ENCODE measurements at places on chromosomes 3 and 15.

DNA sequence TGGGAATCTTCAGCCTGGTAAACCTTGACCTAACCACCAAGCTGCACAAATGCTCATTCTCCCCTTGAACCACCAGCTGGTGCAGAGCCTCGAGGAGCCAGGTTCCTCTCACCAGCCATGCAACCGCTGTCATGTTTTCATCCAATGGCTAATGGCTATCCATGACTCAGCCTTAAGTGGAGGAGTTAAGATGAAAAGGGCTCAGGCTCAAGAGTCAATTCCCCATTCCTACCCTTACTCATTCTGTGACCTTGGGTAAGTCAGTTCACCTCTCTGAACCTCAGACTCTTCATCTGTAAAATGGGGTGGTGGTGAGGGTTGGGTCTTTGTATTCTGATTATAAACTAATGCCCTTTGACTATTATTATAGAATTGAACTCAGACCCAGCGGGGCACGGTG is 515.6 kb downstream of the SHQ1 start:
- DNase-seq: no peak

DNA sequence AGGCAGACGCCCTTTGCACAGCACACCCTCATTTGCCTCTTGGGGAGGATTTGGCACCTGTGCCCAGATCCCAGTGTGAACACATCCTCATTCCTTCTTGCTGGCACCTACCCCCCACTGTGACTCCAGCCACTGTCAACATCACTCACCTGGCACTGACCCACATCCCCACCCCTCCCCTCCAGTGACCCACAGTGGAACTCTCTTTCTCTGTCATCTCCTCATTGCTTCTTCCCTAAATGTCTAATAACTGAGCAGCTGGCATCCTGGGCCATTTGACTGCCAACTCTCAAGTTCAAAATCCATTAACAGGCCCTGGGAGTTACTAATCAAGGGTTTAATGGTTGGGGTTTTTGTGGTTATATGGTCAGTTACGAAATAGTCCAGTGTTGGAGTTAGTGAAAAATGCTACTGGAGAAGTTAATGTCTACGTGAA is 14.4 kb downstream of the SNAPC5 start:
- no peak for DNase-seq

GRCh38 chr3:194450341-194450740 is 36.5 kb downstream of the ATP13A3 start:
- peak; percentile 82 for DNase-seq

DNA sequence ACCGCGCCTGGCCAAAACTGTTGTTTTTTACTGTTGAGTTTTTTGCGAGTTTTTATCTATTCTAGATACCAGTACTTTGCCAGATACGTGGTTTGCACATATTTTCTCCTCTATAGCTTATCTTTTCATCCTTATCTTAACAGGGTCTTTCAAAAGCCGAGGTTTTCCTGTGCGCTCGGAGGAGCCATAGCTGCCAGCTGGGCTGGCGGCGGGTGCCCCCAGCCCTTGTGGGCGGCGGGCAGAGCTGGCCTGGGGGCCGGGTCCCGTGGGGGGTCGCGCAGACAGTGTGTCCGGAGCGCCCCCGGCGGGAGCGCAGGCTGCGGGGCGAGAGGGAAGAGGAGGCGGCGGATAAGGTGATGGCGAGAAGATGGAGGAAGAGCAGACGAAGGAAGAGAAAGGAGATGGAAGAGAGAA is 11.1 kb upstream of the EIF4A2 start:
- DNase-seq: no peak

GRCh38 chr3:171358181-171358880 is 101.9 kb downstream of the TNIK start:
- DNase-seq: no peak

DNA sequence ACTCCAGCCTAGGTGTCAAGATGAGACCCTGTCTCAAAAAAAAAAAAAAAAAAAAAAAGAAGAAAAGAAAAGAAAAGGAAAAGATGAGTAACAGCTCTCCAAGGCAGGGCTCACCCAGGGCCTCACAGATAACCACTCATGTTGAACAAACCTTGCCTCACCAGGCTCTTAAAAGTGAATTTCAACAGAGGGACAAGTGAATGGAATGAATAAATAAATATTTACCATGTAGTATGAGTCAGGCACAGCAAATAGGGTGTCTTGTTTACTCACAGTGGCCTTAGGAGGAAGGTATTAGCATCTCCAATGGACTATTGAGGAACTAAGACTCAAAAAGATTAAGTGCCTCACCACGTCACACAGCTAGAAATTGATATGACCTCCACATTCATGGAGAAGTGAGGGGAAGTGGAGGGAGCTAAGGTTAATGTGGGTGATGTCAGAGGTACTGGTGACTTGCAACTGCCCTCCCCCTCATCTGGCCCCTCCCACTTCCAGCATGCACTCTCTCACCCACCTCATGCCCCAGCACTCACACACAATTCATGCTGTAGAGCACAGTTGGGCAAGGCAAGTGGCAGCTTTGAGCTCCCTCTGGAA is 255.5 kb downstream of the UACA start:
- DNase-seq: peak; percentile 82

DNA sequence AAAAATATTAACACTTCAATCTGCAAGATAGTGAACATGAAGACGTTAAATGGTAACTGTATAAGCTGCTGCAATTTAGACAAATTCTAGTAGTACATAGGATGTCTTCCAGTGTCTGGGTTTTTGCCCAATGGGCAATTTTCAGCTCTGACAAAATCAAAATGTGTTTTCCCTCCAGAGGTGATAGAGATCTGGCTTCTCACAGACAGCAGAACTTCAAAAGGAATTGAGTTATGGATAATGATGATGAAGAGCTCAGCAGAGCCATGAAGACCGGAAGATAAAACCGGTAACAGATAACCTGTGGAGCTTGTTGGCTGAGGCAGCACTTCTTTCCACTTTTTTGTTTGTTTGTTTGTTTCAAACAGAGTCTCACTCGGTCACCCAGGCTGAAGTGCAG is 89.4 kb upstream of the NTRK3 start:
- no peak for DNase-seq

DNA sequence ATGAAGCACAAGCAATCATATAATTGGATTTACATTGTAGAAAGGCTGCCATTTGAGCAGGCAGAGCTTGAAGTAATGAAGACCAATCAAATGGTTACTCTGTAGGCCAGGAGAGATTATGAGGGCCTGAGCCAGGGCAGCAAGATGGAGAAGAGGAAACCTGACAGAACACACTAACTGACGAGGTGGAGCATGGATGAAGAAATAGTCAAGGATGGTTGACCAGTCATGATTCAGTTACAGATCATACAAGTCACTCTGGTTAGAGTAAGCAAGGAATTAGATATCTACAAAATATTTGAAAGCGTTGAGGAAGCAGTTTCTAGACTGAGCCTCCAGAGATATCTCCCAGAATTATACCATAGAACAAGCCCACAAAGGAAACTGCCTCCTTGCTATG is 101.8 kb upstream of the THSD4 start:
- DNase-seq: no peak

GRCh38 chr15:40437752-40438687 is 2.7 kb upstream of the BAHD1 start:
- no peak for DNase-seq

GRCh38 chr3:108125153-108125543 is 34.3 kb upstream of the CD47 start:
- DNase-seq: no peak

DNA sequence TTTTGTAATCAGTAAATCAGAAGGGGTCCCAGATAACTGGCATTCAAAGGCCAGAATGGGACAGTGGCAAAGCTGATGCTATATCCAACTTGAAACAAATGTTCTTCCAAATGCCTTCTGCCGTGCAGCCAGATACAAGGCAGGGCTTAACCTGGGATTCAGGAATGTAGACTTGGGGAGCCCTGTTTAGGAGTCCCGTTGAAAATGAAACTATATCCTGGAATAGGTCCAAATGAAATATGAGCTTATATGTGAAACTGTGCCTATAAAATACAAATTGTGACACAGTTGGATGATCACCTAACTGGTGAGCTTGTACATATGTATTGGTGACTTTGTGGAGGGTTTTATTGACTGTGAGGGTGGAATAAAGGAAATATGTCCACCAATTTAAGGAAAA is 28.7 kb downstream of the FRMD4B start:
- no peak for DNase-seq

GRCh38 chr3:154304116-154304786 is 20.0 kb downstream of the DHX36 start:
- no peak for DNase-seq

DNA sequence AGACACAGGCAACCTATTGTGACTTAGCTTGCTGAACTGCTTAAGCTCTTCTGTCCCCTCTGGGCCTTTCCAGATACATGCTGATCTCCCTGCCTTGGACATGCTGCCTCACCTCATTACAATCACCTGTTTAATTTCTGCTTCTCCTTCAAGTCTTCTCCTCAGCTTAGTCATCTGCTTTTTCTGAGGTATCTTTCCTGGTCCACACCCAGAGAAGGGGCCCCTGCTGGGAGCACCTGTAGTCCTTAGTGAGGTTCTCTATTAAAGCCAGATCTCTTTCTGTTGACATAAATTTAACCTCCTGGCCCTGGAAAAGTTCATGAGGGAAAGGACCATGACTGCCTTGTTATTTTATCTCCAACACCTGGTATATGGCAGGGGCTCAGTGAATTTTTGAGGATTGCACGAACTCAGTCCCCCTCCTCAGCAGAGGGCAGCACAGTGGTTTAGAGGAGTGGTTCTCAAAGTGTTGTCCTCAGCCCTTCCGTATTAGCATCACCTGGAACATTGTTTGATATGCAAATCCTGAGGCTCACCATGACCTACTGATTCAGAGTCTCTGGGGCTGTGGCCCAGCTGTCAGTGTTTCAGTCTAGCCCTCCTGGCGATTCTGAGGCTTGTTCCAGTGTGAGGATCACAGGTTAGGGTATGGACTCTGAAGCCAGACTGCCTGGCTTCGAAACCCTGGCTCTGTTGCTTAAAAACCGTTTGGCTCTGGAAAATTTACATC is 12.7 kb downstream of the COL6A6 start:
- DNase-seq: no peak

DNA sequence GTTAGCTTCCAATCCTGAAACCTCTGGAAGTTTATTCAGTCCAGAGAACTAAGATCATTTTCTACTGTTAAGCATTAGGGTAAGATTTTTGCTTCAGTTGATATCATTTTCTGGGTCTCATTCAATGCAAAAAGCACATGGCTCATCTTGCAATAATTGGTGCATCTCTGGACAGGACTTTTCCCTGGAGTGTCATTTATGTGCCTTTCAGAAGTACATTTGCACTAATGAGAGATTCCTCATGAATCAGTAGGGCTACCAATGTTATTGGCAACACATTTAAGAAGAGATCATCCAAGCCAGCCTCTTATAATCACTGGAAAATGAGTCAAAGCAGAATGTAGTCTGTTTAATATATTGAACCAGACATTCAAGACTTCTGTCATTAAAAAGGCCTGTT is 224.2 kb upstream of the CHRNA7 start:
- no peak for DNase-seq

DNA sequence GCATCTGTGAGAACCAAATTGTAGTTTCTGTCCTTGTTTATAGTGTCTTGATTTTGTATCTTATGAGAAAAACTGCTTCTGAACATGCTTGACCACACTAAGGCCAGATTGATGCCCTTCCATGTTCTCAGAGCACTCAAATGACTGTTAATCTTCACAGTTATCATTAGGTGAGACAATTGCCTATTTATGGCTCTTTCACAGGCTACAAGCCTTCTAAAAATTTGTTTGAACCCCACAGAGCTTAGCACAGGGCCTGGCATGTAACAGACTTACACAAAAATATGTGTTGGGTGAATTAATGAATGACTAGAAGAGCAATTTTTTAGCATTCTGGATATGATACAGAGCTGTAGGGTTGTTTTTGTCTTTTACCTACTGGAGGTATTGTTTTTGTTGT is 43.1 kb downstream of the BTLA start:
- no peak for DNase-seq

DNA sequence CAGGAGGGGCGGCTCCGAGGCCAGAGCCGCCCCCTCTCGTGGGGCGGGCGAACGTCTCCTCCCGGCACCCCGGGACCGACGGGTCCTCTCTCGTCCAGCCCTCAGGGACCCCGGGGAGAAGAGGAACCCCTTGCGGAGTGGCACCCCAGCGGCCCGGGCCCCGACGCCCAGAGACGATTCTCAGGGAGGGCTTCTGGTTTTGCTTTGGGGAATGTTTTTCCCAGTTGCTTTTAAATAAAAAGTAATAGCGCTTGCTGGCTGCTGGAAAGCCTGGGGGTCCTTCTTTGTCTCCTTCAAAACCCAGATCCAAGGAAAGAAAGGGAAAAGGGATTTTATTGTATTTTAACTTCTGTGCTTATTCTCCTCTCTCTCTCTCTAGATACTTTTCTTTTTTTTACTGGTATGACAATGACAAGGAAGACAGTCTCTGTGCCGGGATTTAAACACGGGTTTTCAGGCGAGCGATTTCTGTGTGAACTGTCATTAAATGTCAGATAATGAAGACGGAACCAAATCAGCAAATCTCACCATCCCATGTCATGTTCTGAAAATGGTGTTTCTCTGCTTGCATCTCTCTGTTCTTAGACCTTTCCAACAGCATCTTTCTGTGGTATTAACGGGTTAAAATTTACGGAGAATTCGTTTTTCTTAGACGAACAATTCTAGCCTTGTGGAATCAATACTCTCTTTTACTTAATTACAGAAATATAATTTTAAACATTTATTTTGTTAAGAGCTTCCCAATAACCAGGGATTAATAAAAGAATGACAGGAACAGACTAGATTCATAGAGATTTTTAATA is 530 bp upstream of the PCOLCE2 start:
- no peak for DNase-seq

DNA sequence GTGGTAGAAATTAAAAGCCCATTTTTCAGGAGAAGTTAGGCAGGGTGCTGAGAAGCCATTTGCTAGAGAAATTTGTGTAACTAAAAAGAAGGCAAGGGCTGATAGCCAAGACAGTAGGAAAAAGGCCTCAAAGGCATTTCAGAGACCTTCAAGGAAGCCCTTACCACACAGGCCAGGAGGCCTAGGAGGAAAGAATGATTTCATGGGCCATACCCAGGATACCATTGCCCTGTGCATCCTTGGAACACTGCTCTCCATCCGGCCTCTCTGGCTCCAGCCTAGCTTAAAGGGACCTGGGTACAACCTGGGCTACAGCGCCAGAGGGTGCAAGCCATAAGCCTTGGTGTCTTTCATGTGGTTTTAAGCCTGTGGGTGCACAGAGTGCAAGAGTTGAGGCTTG is 193.6 kb upstream of the GRM7 start:
- no peak for DNase-seq

DNA sequence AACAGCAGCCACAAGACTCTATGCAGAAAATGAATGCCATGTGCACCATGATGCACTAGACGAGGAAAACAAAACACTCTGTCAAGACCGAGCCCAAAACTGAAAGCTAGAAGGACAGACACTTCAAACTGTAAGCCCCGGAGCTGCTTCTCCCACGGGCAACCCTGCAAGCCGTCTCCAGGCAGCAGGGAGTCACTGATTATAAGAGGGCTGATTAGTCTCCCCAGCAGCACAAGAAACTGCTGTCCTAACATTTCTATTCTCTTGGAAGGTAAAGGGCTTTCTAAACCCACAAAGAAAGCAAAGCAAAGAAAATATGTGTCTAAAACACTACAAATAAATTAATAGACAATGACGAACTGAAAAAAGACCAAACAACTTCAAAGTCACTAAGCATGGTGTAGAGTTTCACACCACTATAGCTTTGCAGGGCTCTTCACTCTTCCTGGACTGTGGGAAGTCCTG is 15.5 kb downstream of the TBC1D2B start:
- peak; percentile 29 for DNase-seq
